Kasumi-1 (cell line): ENCODE measurements at places on chromosomes 1 and 21.
A peak's percentile ranks its signal among the peaks of the same experiment; 100 is the strongest.

- peak; percentile 88 for DNase-seq
These were observed 10.0 kb downstream of the ARMH1 start for GRCh38 chr1:44684525-44684924.

GRCh38 chr1:248871837-248872401, 13.0 kb upstream of the ZNF692 start:
- DNase-seq, result no peak

- no peak for DNase-seq
These were observed 605.3 kb upstream of the USP24 start for GRCh38 chr1:55820501-55820900.

GRCh38 chr1:246141306-246141705, 365.8 kb downstream of the SMYD3 start:
- DNase-seq, result no peak

DNA sequence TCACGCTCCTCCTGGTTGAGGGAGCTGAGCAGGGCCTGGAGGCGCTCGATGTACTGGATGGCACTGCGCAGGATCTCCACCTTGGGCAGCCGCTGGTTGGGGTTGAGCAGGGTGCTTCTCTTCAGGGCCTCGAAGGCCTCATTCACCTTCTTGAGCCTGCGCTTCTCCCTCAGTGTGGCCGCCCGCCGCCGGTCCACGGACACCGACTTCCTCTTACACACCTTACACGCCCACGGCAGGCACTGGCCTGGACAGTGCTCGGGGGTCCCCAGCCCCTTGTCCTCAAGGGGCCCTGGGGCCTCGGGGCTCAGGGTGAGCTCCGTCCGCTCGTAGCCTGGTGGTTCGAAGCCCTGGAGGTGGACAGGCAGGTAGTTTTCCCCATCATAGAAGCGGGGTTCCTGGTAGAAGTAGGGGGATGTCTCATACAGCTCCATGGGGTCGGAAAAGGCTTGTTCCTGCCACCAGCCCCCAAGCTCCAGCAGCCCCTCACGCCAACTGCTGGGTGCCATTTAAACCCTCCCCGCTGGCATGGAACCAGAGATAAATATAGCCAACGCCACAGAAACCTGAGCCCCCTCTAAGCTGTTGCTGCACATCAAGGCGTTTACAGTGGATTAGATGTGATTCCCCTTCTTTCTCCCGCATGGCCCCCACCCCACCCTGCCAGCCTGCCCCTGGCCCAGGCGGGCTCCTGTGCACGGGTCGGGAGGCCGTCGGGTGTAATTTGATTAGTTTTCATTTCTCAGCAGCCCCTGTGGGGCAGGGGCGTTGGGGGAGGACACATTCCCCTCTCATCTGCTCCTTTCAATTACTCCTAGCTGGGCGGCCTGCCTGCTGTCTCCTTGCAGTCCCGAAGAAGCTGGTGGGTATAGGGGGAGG, at the start of gene MYOG:
Gene MYOG, minus strand, starts transcription at position 485 of the 879 bp plus-strand sequence. Its CDS starts 51 bp downstream, at position 434.
- DNase-seq, result no peak

DNA sequence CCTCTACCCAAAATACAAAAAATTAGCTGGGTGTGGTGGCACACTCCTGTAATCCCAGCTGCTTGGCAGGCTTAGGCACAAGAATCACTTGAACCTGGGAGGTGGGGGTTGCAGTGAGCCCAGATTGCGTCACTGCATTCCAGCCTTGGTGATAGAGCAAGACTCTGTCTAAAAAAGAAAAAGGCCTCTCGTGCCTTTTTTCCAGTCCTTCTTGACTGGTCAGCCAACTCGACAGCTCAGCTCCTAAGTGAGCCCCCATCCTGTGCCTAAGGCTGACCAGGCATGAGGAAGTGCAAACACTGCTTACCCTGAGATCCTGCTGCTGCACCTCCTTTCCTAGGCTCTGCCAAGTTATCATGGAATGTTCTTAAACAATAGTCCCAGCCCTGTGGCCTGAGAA, 10.1 kb upstream of the PROK1 start:
- DNase-seq, result no peak

- DNase-seq, result no peak
These were observed 44.5 kb downstream of the KIRREL1 start for GRCh38 chr1:158037866-158038359.

DNA sequence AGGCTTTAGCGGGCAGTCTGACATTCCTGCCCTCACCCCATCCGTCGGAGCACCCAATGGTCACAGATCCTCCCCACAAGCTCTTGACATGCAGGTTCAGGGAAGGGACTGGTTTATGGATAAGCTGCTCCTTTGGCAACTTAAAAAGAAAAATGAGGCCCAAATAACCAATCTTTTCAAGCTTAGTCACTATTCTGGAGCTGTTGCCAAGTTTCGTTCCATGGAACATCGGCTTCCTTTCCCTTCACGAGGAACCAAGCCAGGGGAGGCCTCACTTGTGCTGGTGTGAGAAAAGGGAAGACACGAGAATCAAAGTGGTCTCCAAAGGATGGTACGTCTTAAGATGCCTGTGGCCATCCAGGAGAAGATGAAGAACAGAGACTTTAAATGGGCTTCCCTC, 46.1 kb upstream of the LPAR3 start:
- no peak for DNase-seq

DNA sequence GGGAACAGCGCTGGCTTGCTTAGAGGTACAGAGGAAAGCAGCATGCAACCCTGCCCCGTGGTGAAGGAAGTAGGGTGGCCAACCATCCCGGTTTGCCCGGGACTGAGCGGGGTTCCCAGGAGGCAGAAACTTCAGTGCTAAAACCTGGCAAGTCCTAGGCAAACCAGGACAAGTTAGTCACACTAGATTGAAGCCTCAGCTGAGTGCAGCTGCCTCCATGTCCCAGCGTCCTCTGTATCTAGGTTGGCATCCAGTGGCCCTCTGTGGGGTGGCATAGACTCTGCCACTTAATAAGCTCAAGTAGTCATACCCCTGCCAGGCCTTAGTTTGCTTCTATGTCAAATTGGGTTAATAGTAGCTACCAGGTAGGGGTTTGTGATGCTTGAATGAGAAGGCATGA, 67.1 kb downstream of the ATP2B4 start:
- DNase-seq, result no peak

DNA sequence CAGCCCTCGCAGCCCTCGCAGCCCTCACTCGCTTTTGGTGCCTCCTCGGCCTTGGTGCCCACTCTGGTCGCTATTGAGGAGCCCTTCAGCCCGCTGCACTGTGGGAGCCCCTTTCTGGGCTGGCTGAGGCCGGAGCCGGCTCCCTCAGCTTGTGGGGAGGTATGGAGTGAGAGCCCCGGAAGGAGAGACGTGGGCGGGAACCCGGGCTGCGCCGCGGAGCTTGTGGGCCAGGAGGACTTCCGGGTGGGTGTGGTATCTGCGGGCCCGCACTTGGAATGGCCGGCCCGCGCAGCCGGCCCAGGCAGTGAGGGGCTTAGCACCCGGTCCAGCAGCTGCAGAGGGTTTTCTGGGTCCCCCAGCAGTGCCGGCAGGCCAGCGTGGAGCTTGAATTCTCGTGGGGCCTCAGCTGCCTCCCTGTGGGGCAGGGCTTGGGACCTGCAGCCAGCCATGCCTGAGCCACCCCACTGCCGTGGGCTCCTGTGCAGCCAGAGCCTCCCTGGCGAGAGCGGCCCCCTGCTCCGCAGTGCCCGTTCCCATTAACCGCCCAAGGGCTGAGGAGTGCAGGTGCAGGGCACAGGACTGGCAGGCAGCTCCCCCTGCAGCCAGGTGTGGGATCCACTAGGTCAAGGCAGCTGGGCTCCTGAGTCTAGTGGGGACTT, 9.9 kb upstream of the CFHR2 start:
- no peak for DNase-seq

GRCh38 chr1:235919833-235920441, 53.2 kb upstream of the LYST start:
- no peak for DNase-seq

DNA sequence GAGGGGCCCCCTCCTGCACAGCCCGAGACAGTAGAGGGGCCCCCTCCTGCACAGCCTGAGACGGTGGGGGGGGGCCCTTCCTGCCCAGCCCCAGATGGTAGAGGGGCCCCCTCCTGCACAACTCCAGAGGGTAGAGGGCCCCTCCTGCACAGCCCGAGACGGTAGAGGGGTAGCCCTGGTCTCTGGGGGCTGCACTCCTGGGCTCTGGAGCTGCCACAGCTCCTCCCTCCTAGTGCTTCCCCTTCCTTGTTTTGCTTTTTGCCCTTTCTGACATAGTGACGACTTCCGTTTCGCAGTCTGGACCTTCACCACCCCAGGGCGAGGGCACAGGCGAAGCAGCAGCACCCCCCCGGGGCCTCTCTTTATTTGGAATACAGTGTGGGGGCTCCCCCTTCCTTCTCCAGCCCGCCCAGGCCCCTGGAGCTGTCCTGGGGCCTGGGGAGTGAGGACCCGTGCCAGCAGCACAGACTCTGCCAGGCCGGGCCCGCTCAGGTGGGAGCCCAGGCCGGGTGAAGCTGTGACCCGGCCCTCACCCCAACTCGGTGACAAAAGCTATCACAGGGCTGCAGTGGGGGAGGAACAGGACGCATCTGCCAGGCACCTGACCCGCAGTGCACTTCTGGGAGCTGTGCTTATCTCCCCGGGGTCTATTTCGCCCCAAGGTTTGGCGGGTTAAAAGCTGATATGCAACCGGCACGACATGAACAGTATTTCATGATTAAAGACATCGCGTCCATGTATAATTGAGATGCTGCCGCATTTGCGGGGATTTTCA, 1.1 kb upstream of the PRXL2B start:
- peak; percentile 94 for DNase-seq

GRCh38 chr1:150383631-150384324, 19.8 kb downstream of the RPRD2 start:
- no peak for DNase-seq

DNA sequence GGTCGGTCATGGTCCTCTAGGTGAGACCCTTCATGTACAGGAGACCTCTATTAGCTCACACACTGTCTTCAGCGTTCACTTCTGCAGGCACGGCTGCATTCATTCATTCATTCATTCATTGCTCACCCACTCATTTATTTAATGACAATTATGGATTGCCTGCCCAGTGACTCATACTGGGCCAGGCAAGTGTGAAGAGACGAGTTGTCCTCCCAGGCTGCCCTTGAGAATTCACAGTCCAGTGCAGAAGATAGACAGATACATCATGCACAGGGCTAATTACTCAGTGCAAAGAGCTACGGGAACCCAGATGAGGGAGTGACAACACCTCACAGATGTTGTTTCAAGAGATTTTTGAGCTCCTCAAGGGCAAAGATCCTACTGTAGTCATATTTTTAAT, 248.4 kb downstream of the TNR start:
- DNase-seq, result no peak

- DNase-seq, result no peak
These were observed 28.4 kb downstream of the TRIM45 start for GRCh38 chr1:117093091-117093534.

GRCh38 chr1:55316502-55316901, 101.3 kb upstream of the USP24 start:
- DNase-seq, result no peak

- DNase-seq, result no peak
These were observed 102.4 kb upstream of the ETV3 start for GRCh38 chr1:157240495-157241184.

DNA sequence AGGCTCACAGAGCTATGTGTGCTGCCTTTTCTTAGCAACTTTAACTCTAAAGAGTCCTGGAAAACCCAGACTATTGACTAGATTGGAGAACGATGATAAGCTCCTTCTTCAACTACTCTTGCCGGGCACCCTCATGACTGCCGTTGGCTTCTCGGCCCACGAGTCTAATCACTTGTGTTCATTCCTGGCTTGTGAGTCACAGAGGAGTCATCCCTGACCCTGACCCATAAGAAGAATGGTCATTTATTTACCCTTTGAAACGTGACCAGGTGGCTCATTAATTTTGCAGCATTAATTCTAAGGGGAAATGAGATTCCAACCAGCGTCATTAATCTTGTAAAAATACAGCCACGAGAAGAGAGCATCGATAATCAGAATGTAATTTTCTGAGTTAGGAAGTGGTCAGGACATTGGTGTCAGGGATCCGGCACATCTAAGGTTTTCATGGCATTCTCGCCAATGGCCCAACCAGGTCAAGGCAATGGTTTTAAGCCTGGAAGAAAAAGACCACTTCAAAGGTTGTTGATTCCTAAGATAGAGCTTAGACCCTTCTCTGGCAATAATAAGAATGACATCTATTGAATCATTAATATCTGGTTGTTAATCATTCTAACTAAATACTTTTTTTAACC, 183.6 kb upstream of the RUNX1 start:
- no peak for DNase-seq

DNA sequence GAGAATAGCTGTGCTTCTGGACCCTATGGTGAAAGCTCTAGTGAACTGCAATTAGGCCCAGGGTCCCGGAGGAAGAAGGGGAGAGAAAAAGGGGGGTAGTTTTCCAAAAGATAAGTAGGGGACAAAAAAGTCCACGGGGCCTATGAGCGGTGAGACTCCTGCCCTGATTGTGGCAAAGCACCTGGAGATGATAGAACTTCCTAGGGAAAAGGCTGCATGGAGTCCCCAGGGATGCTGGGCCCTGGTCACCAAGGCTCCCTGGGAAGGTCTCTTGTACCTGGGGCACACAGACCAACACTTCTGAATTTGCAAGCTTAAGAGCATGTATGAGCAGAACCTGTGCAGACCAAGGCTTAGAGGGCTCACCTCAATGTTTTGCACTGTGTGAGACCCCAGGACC, 5.4 kb upstream of the SHISA4 start:
- no peak for DNase-seq

- no peak for DNase-seq
These were observed 277.0 kb downstream of the MRPL39 start for GRCh38 chr21:25330266-25330665.

DNA sequence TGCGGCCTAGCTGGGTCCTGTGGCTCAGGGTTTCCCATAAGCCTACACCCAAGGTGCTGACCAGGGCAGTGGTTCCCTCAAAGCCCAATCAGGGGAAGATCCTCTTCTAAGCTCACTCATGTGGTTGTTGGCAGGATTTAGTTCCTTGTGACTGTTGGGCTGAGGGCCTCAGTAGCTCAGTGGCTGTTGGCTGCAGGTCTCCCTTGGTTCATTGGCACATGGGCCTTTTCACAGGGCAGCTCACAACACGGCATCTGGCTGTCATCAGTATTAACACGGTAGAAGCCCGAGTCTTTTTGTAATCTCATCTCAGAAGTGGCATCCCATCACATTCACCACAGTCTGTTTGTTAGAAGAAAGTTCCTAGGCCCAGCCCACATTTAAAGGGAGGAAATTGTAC, 188.2 kb upstream of the HMCN1 start:
- no peak for DNase-seq

- no peak for DNase-seq
These were observed 47.8 kb upstream of the BTG3 start for GRCh38 chr21:17660452-17660851.

GRCh38 chr1:248757784-248758195, 2.2 kb upstream of the LYPD8 start:
- no peak for DNase-seq

- no peak for DNase-seq
These were observed 183.9 kb downstream of the PTPRU start for GRCh38 chr1:29420202-29420601.
